ENCODE measurements at places on chromosomes 11 and 22. TPM values are rescaled to one million over a fixed set of nuclear protein-coding genes. Genes with fewer than 3 reads are reported as not detected.
A peak's percentile ranks its signal among the peaks of the same experiment; 100 is the strongest.

GRCh38 chr22:49567899-49568750 is 259.5 kb downstream of the BRD1 start:
- DNase-seq = peak; percentile 48

ABCC8 gene
- total RNA-seq = not detected

GRCh38 chr11:61639816-61640443 is 40.3 kb upstream of the DAGLA start:
- DNase-seq = no peak

VSIG2 gene
- not detected for total RNA-seq

GRCh38 chr11:57464539-57465181 is 4.3 kb downstream of the RTN4RL2 start:
- DNase-seq = no peak

DNA sequence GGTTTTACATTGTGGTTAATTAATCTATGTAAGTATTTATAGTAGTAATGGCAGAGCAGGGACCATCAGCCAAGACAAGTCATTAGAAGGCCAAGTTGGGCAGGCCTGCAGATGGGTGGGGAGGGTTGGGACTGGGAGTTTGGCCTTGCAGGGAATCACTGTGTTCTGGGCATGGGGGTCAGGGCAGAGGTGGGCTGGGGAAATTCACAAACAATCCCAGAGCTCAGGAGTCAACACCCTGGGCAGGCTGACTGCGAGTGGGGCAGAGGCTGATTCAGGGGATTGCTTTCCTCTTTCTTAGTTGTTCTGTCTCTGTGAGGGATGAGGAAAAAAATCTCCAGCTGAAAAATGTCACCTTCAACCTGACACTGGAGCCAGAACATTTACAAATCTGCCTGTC is 322.5 kb downstream of the NTM start:
- DNase-seq = no peak

SLC35F2 gene
- total RNA-seq = 5.4 TPM

DNA sequence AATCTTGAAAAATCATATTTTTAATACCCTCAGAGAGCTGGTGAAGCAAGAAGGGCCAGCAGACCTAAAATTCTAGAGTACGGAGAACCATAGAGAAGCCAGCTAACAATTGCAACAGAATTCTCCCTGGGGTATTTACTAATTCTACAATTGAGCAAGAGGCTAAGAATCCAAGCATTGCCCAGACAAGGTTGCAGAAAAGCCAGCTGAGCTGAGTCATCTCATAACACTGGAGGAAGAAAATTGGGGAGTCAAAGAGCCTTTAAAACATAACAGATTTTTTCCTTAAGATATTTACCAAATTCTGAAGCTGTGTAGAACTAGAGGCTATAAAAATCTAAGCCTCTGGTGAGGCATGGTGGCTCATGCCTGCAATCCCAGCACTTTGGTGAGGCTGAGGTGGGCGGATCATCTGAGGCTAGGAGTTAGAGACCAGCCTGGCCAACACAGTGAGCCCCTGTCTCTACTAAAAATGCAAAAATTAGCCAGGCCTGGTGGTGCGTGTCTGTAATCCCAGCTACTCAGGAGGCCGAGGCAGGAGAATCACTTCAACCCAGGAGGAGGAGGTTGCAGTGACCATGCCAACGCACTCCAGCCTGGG is 13.6 kb upstream of the TMEM216 start:
- DNase-seq = no peak
